ENCODE measurements at places on chromosomes 12 and 14.

- no peak for DNase-seq
These were observed 343.4 kb downstream of the MED13L start for GRCh38 chr12:115934046-115934445.

GRCh38 chr12:95993907-95994306, 2.2 kb downstream of the HAL start:
- no peak for DNase-seq

- no peak for DNase-seq
These were observed 46.2 kb downstream of the TESC start for GRCh38 chr12:117053050-117053400.

DNA sequence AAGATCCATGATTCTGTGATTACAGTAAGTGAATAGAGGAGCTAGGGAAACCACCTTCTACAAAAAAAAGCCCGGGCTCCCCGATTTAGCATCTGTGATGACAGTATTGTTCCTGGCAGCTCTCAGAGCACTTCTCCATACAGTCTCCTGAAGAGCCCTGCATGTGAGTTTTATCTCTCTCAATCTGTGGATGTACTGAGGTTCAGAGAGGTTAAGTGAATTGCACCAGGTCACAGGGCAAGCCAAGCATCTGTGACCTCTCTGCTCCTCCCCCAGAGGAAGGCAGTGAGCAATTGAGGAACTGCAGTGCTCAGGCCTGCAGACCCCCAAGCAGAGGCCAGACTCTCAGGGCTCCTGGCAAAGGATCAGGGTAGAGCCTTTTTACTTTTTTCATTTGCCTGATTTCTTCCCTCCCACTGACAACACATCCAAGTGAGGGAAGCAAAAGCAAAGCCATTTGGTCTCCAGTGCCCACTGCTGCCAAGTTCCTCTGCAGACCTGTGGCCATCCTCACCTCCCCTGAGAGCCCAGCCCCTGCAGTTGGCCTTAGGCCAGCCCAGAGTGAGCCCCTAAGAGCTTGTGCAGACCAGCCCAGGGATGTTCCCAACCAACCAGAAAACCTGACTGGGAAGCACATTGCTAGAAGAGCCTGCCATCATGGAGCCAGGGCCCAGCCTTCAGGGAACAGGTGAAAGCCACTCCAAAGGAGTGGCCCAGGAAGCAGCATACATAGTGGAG, 47.6 kb upstream of the PNMA1 start:
- DNase-seq, result no peak

DNA sequence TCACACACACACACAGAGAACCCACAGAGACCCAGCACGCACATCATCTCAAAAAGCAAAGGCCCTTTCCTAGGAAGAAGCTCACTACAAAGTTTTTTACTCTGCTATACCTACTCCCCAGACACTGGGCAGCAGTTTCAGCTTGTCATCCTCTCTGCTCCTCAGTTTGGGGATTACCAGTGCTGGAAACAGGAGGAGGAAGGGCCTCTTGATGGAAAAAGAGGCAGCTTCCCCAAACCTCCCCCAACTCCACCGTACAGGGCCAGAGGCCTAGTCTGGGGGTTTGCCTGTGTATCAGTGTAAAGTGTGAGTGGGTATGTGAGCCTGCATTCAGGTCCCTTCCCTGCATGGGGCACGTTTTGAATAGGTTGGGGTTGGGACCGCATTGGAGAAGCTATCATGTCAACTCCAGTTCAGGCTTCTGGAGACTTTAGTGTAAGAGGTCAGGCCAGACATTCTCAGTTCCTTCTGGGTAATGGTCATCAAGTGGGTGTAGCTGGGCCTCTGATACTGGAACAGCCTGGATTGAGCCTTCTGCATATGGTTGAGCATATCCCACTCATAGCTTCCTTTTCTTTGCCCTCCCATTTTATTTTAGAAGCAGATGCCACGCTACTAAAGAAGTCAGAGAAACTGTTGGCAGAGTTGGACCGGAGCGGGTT, 1.2 kb downstream of the REM2 start:
- DNase-seq, result no peak

DNA sequence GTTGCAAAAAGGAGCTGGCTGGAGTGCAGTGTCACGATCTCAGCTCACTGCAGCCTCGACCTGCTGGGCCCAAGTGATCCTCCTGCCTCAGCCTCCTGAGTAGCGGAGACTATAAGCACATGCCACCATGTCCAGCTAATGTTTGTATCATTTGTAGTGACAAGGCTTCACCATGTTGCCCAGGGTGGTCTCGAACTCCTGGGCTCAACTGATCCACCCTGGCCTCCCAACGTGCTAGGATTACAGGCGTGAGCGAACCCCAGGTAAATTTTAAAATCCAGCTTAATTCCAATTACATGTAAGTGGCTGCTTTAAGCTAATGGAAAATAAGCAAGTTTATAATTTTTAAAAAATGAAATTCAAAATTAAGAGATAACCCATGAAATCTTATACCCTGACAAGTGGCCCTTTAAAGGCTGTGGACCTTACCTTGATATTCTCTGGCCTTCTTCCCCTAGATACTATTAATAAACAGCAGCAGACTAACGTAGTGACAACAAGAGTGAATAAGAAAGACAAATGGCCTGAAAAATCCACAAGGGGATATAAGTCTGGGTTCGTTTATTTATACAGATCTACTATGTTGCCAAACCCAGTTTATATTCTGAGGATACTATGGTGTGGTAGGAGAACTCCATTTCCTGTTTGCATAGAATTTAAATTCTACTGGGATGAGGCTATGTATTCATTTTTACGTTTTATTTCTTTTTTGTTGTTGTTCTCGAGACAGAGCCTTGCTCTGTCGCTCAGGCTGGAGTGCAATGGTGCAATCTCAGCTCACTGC, 25.6 kb upstream of the SLC2A3 start:
- no peak for DNase-seq

DNA sequence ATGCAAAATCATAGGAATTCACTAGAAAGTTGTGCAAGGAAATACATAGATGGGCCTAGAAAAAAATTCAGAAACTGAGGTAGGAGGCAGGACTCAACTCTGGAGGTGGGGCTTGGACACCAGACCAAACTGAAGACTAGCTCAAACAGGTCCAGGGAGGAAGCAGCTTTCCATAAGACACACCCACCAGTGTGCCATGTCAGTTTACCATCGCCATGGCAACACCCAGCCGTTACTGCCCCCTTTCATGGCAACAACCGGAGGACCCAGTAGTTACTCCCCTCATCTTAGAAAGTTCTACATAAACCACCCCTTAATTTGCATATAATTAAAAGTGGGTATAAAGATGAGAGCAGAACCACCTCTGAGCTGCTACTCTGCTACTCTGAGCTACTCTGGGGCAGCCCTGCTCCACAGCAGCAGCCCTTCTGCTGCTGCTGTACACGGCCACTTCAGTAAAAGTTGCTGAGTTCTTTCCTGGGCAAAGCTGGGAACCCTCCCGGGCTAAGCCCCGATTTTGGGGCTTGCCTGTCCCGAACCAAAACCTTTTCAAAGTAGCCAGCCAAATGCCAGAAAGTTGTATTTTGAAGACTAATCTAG, 30.8 kb upstream of the NINJ2 start:
- DNase-seq, result no peak

- DNase-seq, result no peak
These were observed 39.2 kb downstream of the EID3 start for GRCh38 chr12:104342635-104343249.

DNA sequence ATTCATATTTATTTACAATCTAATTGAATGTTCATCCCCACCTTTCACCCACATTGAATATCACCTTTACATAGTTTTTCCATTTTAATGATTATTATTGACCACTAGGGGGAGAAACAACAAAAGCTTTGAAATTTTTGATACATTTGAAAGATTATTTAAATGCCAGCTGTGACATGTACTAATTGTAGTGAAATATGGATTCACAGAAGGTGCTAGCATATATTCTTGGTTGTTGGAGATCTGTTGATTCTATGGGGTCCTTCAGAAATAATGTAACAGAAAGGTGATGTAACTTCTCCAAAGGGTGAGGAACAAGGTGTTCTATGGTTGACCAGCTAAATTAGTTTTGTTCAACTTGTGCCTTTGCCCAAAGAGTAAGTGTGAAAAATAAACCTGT, 22.4 kb upstream of the GPR33 start:
- DNase-seq, result no peak

DNA sequence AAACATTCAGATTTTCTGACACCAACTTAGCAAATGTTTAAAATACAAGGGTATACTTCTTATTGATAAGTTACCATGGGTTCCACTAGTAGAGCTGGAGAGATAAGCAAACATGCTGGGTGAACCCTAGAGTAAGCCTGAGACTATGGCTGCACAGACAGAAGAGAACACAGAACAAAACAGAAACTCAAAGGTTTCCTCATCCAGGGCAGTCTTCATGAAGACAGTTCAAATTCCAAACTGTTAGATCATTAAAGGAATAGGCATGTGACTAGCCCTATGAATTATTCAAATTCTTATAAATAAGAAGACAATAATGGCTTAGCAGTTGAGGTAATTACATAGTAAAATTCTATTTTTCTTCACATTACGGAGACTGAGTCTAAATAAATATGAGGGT, 28.1 kb downstream of the BTBD7 start:
- DNase-seq, result no peak

- DNase-seq, result no peak
These were observed 1.5 kb downstream of the MYF6 start for GRCh38 chr12:80708975-80709328.

- DNase-seq, result no peak
These were observed 28.0 kb upstream of the ADIPOR2 start for GRCh38 chr12:1662761-1663439.

DNA sequence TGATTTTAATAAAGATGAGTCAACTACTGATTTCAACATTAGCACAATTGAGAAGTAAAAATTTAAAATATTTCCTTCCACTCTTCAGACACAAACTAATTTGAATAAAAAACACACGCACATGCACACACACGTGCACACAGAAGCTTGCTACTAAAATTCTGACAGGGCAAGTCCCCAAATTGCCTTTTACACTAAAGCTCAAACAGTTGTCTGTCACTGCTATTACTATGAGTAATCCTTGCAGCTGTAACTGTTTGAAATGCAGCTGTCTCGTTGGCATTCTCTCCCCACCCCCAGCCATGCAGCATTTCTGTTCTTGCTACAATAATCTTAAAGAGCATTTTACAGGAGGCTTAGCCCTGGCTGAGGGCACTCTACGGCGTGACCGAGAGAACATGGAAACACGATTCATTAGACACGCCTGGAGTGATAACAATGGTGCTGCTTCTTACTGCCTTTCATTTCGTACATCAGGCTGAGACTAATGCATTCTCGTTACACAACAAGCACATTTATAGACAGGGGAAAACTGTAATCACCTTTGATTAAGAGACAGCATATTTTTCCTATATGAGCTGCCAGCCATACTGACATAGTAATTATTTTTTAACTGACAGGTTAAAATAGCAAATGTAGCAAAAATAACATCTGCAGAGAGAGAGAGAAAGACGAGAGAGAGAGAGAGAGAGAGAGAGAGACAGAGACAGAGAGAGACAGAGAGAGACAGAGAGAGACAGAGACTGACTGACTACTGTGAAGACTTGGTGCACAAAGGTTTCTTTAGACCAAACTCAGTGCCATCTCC, 153.8 kb downstream of the MED13L start:
- DNase-seq, result no peak

DNA sequence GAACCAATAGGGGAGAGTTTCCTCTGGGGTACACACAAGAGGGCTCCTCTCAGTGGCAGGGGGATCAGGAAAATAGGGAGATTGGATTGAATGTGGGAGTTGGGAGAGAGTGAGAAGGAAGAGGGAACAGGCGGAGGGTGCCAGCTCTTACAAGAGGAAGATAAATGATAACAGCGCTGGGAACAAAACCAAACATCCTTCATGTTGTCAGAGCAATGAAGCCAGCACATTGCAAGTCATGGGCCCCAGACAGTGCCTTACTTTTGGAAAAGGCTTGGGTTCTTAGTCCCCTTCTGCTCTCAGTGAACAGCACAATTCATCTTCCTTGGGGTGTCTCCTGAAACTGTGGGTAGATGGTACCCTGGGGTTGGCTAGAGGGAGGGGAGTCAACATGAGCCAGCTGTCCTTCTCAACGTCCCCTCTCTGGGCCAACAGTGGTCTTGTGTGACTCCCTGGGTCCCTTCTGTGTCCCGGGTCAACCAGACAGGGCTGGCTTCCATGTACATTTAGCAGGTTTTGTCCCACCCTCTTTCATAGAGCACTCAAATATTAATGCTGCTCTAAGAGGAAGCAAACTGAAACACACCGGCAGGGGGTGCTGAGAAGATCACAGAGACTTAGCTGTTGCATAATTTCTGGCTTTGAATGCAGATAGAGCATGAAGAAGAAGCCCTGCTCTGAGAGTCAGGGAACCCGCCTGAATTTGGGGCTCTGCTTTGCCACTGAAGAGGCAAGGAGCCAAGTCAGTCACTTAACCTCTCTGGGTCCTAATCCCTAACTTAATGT, 138.5 kb downstream of the ESRRB start:
- no peak for DNase-seq

- no peak for DNase-seq
These were observed 42.7 kb upstream of the TBPL2 start for GRCh38 chr14:55482936-55483605.

DNA sequence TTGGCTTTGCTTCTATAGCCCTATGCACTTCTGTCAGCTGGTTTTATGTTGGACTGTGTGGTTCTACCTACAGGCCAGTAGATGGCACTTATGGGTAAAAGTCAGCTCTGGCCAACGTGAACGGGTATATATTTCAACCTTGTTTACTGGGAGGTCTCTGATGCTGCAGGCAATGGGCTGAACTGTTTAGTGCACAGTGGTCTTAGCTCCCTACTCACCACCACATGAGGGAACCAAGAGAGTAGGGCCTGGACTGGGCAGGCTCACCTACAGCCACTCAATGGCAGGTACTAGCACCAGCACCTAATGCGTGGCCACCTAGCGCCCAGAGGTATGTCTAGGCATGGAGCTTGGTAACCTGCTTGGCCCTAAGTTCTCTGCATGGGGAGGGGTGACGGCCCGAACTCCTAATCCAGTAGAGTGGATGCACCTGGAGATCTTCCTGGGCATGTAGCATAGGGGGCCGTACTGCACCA, 481.8 kb downstream of the TMEM117 start:
- no peak for DNase-seq

- no peak for DNase-seq
These were observed 90.8 kb downstream of the NPAS3 start for GRCh38 chr14:33029511-33029910.

DNA sequence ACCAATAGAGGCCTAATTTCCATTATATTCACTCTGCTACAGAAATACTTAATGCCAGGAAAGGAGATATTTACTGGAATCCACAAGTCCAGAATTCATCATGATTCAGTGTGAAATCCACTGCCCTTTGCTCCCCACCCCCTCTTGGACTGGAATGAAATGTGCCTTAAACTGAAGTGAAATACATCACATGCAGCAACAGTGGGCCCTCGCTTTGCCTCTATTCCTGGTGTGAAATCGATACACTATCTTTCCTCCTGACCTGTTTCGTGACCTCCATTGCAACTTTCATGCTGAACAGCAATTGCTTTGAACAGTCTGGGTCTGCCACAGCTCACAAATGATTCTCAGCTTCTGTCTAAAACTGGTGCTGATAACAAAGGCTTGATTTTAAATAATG, 100.6 kb downstream of the NPAS3 start:
- DNase-seq, result no peak

GRCh38 chr14:72704502-72704901, 189.4 kb downstream of the DPF3 start:
- no peak for DNase-seq

All from stimulated activated CD4-positive, alpha-beta T cell treated with anti-CD3 and anti-CD28 coated beads, Interleukin-1b, Interleukin-23, amount 100 ng/mL, for 1 hour (primary cell).